ENCODE measurements at places on chromosomes 16 and 17.

DNA sequence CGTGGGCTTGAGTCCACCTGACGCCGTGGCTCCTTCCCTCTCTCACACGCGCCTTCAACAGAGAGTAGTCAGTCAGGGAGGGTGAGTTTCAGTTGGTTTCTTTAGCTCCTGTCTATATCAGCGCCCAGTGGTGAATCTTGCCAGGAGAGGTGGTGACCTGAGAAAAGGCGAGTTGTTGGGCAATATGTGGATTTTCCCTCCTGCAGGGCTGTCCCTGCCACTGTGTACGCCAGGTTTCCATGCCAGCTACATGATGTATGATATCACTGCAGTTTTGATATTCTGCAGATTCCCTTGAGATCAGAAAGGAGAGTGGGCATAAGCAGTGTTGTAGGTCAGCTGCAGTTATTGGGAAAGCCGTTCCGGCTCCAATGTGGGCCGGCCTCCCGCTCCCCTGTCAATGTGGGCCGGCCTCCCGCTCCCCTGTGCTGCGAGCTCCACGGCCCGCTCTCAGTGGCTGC is 31.4 kb downstream of the BANP start:
- DNase-seq = no peak

- DNase-seq = no peak
Measured at GRCh38 chr17:48031966-48032365, 5.6 kb downstream of the COPZ2 start.

- no peak for DNase-seq
Measured at GRCh38 chr16:85868495-85868894, 30.5 kb upstream of the IRF8 start.

DNA sequence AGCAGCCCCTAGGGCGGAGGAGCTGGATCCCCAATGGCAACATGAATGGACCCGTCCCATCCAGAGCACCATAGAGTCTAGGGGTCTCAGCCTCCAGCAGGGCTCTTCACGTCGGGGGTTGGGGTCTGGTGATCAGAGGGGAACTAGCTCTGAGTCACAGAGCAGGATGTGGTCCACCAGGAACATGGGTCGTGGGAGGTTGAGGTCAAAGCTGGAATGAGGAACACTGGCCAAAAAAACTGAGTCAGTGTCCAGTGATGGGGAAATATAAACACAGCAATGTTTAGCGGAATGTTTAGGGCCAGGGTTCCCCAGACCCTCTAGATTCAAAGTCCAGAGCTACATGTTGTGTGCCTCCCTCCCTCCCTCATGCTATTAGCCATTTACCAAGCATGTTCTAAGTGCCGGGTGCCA is 79.1 kb upstream of the C16orf82 start:
- no peak for DNase-seq

DNA sequence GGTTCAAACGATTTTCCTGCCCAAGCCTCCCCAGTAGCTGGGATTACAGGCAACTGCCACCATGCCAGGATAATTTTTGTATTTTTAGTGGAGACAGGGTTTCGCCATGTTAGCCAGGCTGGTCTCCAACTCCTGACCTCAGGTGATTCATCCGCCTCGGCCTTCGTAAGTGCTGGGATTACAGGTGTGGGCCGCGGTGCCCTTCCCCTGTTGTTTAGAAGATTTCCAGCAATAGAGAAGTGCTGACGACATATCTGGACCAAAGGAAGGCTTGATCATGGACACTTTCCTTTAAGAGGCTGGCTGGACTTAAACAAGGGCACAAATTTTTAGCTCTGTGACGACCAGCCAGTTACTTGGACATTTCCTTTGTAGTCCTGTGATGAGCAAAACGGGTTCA is 1.3 kb upstream of the MT1M start:
- no peak for DNase-seq

Data from MM.1S (cell line).